ENCODE measurements at places on chromosomes 16 and 17. TPM values are rescaled to one million over a fixed set of nuclear protein-coding genes. Genes with fewer than 3 reads are reported as not detected.

GRCh38 chr17:4068918-4069317 is 73.9 kb downstream of the ZZEF1 start:
- no peak for DNase-seq

DNA sequence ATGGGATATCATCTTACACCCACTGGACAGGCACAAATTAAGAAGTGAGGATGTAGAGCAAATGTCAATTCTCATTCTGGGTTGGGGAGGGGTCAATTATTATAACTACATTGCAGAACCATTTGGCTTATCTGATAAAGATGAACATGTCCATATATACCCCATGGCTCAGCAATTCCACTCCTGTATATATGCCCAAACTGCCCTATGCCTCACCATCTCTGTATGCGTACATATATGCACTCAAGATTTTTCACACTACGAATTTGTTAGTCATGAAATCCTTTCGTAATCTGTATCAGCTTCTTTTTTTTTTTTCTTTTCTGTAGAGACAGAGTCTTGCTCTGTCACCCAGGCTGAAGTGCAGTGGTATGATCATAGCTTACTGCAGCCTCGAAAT is 20.8 kb upstream of the CNEP1R1 start:
- no peak for DNase-seq

- DNase-seq, result peak; percentile 71
Observed at GRCh38 chr17:39151150-39151942, at the start of gene PLXDC1. PLXDC1 (minus strand) TSS chr17:39151637; CDS start chr17:39151437, 200 bp downstream.

The BAHCC1 gene
- 8.6 TPM for total RNA-seq

The ENPP7 gene
- total RNA-seq, result not detected

The STAC2 gene
- 2.5 TPM for total RNA-seq

The PMFBP1 gene
- total RNA-seq, result 0.44 TPM
